Activated T-cell treated with anti-CD3 and anti-CD28 coated beads for 48 hours (primary cell): ENCODE measurements at places on chromosomes 7 and 10.

GRCh38 chr10:21399392-21400035, 126.0 kb downstream of the SKIDA1 start:
- no peak for DNase-seq

DNA sequence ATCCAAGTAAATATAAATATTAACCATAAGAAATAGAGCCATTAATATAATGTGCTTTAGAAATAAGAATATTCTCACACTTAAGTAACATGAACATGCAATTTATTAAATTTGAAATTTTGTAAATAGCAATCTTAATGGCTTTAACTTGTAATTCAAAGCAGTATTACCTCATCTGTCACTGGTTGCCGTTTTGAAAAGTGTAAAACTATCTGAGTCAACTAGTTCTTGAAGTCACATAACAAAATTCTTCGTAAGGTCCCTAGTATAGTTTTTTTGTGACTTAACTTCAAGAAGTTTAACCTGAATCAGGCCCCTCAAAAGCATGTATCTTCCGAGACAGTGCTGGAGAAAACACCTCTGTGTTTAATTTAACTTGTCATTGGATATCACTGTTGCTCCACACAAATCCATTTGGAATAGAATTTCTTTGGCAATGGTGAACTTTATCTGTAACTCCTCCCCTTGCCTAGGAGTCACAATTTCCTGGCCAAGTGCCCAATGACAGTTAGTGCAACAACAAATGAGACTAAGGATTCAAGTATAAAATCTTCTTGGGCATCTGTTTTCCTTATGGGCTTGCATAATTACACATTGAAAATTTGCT, 47.1 kb downstream of the NT5C2 start:
- DNase-seq = no peak

DNA sequence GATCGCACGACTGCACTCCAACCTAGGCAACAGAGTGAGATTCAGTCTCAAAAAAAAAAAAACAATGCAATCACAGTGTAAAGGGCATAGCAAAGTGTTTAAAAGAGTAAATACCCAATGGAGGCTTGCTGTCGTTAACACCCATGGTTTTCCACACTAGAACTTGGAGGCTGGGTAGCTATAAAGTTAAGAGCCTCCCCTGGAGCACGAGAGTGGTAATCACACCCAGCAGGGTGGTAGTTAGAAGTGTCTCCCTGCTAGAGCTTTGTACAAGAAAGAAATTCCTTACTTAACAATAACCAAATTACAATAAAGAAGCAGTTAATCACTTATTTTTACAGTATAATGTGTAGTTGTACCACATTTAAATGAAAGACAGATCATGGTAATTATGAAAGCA, 1078.9 kb downstream of the NRG3 start:
- no peak for DNase-seq

- DNase-seq = no peak
Measured at GRCh38 chr10:98267894-98268693, at the start of gene LOXL4. Gene LOXL4 (minus strand): TSS chr10:98268194. CDS start chr10:98263019, 5,175 bp downstream.

DNA sequence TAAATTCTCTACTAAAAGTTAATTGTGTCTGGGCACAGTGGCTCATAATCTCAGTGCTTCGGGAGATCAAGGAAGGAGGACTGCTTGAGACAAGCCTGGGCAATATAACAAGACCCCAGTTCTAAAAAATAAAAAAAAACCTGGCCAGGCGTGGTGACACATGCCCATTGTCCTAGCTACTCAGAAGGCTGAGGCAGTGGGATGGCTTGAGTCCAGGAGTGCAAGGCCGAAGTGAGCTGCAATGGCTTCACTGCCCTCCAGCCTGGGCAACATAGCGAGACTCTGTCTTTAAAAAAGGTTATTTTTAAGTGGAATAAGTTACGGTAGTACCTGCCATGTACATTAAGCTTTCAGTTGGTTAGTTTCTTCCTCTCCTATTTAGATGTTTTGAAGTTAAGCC, 28.9 kb downstream of the CDK14 start:
- no peak for DNase-seq

DNA sequence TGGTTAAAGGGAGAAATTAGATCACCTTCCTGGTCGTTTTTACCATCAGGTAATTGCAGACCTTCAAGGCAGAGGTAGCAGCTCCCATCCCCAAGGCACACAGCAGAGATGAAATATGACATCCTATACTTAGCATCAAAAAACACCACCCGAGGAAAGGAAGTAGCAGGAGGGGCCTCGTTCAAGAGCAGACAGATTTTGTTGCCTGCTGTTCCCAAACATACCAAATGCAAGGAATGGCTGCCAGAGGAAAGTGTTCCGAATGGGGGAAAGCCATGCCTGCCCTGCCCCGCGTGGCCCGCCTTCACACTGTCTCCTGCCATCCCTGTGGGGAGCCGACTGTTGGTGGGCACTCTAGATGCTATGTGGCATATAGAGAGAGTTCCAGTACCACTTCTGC, 18.0 kb downstream of the FKBP6 start:
- no peak for DNase-seq

GRCh38 chr7:30313348-30313747, 29.0 kb downstream of the ZNRF2 start:
- DNase-seq = no peak

GRCh38 chr7:7181519-7182155, 707 bp upstream of the C1GALT1 start:
- DNase-seq = peak; percentile 8
